Inflammatory macrophage (primary cell): ENCODE measurements at places on chromosomes 2 and 18.

GRCh38 chr2:67880291-67880761, 182.5 kb downstream of the C1D start:
- no peak for DNase-seq

DNA sequence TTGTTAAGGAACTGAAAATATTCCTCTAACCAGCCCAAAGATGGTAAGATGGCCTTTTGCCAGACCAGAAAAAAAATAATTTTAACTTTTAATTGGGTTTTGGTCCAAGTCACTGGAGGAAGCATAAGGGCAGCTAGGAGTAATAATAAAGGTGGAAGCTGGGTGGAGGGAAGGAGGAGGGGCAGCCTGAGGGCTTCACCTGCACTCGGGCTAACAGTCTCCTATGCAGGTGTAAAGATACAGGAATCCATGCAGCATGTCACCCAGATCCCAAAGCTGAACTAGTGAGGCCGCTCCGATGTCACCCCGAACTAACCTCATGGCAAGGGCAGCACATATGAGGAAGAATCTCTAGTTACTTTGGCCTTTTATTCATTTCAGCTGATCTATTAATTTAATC, 37.2 kb upstream of the GORASP2 start:
- DNase-seq, result no peak

GRCh38 chr2:72438364-72438763, 290.7 kb upstream of the CYP26B1 start:
- DNase-seq, result no peak

- no peak for DNase-seq
Observed at GRCh38 chr2:75787532-75788132, 76.9 kb upstream of the GCFC2 start.

DNA sequence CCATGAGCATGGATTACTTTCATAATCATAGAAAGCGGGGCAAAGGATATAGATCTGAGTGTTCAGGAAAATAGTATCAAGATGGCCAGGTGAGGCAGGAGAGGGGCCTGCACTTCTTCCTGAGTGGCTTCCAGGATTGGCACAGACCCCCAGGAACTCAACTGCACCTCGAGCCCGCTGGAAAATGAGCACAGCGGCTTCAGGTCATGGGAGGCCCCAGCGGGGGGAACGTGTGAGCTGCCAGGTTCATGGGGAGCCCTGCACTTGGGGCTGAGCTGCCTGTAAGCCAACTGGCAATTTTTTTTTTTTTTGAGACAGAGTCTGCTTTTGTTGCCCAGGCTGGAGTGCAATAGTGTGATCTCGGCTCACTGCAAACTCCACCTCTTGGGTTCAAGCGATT, 81.5 kb upstream of the ODC1 start:
- DNase-seq, result no peak

- no peak for DNase-seq
Observed at GRCh38 chr18:49917742-49918141, 104.4 kb upstream of the ACAA2 start.

DNA sequence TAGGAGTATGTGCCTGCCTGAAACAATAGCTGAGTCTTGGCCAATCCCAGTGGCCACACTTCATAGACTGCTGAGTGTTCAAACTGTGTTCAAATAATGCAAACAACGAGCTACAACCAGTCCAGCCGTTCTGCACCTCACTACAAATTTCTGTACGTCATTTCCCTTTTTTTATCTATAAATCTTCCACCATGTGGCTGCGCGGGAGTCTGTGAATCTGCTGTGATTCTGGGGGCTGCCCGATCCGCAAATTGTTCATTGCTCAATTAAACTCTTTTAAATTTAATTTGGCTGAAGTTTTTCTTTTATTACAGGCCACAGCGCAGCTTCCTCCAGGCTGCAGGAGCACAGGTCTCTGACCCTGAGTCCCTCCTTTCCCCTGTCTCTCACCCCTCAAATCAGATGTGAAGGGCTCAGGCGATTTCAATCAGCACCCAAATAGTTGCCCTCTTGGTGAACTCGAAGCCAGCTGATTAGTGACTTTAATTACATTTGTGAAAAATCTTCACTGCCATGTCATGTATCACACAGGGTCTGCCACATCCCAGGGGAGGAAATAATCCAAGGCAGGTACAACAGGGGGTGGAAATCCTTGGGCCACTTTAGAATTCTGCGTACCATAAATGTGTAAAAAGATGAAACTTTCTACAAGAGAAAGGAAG, 145.6 kb downstream of the NDUFA10 start:
- DNase-seq, result no peak

GRCh38 chr2:169393068-169393590, 30.8 kb upstream of the LRP2 start:
- no peak for DNase-seq

- no peak for DNase-seq
Observed at GRCh38 chr2:11551569-11552259, 17.9 kb downstream of the GREB1 start.

DNA sequence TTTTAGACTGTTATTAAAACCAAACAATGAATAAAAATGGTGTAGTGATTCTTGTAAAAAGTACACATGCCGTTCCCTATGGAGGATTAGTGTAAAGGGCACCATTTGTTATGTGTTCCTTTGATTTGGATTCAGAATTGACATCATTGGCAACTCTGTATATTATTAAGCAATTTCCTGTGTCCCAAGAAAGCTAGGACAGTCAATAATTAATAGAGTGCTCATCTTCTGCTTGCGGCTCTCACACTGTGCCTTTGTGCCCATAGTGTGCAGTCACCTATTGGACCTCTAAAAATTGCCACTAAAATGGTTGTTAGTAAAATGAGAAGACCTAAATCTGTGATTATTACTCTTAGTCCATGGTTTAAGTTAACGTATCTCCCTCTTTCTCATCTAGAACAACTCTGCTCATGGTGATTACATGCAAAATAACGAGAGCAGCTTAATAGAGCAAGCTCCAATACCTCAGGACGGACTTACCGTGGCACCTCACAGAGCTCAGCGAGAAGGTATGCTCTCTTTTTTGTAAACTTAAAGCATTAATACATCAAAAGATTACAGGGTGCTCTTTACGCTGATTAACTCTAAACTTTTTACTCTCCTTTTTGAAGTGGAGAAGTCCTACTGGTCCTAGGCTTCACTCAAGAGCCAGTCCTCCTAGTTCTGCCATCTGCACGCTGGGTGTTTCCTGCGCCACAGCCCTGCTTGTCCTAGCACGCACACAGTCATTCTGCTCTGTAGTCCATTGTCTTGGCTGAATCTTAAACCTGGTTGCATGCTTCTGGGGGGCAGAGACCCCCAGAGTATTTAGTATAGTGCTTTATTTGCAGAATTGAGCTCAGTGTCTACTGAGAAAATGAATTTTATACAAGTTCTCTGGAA, 16.7 kb downstream of the ZCCHC2 start:
- DNase-seq, result no peak

- DNase-seq, result no peak
Observed at GRCh38 chr2:126655051-126655450, 907 bp upstream of the GYPC start.

GRCh38 chr2:126344493-126344892, 311.5 kb upstream of the GYPC start:
- DNase-seq, result no peak

GRCh38 chr2:6793371-6793770, 72.3 kb downstream of the CMPK2 start:
- DNase-seq, result peak; percentile 26

- DNase-seq, result no peak
Observed at GRCh38 chr2:149132901-149133300, 94.4 kb downstream of the LYPD6B start.

GRCh38 chr2:190216829-190217228, 102.8 kb downstream of the HIBCH start:
- DNase-seq, result no peak

GRCh38 chr2:171718720-171719119, 31.5 kb downstream of the DYNC1I2 start:
- DNase-seq, result no peak

- DNase-seq, result no peak
Observed at GRCh38 chr2:16623564-16624435, 41.8 kb downstream of the CYRIA start.

DNA sequence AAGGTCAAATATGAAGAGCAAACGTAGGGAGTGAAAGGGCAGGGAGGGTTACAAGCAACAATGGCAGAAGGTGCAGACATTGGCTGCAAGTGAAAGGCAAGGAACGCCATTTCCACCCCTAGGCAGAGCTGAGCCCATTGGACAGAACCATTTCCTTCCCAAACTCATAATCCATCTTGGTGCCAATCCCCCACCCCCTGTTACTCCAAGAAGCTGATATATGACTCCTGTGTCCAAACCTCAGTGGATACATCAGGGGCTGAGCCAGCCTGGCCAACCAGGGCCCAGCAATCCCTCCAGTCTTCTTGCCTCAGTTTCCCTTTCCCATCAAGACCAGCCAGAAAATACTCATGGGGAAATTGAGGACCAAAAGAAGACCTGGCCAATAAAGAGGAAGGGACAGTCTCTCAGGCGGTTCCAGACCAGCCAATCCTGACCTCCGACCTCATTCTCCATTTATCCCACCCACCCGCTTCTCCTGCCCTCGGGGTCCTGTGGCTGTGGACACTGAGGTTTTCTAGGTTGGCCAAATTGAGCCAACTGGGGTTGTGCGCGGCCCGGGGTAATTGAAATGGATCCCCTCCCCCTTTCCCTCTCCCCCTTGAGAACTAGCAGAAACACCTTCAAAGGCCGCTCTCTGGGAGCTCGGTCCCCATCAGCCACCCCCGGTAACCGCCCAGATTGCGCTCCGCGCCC, 24.8 kb downstream of the TNS1 start:
- DNase-seq, result no peak

DNA sequence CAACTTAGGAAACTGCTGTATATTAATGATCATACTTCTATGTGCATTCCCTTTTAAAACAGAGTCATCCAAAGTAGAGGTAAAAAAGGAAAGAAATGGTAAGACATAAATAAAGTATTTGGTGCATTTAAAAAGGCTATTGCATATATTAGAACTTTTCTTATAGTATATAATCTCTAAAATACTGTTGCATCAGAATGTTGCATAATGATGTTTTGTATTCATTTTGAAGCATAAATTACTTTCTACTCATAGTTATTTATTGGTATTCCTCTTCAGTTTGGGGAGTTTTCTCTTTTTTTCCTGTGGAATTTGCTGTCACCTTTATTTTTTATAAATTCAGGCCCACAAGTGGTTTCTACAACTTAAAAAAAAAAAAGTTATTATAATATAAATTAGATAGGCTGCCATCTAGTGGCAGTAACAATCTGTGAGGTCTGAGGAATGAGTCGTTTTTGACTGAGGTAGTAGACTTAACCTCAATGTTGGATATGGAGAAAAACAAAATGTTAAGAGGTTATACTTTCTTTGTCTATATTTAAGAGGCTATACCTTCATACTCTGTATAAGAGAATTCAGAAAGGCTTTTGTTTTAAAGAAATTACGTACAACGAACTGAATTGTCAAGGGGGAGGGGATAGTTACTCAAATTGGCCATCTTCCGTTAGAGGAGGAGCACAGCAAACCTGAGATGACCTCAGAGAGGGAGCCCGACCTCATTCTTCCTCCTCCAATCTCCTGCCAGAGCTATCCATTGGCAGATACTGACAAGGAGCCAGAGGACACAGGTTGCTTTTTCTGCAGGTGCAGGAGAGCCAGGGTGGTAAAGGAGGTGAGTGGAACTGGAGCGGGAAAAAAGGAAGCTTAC, 23.8 kb downstream of the ANKAR start:
- peak; percentile 43 for DNase-seq

DNA sequence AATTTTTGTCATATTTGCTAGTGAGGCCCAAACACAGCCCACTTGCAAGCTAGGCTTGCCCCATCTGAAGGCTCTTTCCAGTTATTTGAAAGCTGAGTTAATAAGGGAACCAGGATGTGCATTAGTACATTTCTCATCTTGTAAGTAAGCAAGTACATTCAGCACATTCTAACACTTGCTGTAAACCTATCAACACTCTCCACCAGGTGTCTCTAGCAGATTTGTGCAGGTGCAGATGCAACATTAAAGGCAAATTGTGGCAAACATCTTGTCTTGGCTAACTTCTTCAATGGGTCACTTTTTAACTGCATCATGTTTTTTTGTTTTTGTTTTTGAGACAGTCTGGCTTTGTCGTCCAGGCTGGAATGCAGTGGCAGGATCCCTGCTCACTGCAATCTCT, 25.3 kb upstream of the MFSD6 start:
- DNase-seq, result peak; percentile 25

GRCh38 chr2:40700231-40700954, 248.5 kb upstream of the SLC8A1 start:
- DNase-seq, result no peak

DNA sequence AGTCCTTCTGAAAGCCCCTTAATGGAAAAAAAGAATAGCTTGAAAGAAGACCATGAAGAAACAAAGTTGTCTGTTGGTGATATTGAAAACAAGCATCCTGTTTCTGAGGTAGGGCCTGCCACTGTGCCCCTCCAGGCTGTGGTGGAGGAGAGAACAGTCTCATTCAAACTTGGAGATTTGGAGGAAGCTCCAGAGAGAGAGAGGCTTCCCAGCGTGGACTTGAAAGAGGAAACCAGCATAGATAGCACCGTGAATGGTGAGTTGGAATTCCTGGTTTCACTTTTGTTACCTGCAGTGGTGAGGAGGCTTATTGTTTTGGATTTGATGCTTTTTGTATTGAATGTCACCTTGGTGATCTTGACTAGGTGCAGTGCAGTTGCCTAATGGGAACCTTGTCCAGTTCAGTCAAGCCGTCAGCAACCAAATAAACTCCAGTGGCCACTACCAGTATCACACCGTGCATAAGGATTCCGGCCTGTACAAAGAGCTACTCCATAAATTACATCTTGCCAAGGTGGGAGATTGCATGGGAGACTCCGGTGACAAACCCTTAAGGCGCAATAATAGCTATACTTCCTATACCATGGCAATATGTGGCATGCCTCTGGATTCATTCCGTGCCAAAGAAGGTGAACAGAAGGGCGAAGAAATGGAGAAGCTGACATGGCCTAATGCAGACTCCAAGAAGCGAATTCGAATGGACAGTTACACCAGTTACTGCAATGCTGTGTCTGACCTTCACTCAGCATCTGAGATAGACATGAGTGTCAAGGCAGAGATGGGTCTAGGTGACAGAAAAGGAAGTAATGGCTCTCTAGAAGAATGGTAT, 13.3 kb downstream of the SLC20A1 start:
- DNase-seq, result no peak

DNA sequence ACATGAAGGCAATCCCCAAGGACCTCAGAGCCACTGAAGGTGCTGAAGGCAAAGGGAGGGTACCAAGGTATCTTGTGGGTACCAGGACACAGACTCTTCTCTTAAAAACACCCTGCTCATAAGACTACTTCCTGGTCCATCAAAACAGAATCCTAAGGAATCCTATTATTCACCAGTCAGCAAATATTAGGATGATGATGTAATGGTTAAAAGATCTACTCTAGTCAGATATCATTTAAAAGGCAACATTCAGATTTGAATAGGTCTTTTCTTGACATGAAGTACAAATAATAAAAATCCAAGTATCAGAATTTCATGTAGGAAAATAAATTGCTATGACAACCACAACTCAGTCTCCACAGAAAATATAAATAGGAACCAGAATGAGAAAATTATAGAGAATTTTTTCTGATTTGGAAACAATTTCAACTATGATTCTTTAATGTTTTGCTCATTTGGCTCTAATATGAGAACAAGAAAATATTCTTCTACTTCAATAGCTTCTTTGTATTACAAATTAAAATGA, 77.8 kb upstream of the ZNF397 start:
- DNase-seq, result no peak

- DNase-seq, result no peak
Observed at GRCh38 chr18:79603321-79604204, 76.0 kb upstream of the CTDP1 start.

- DNase-seq, result no peak
Observed at GRCh38 chr2:127034051-127034450, 72.9 kb downstream of the BIN1 start.
